ENCODE measurements at places on chromosomes 3 and 15. TPM values are rescaled to one million over a fixed set of nuclear protein-coding genes. Genes with fewer than 3 reads are reported as not detected.

DNA sequence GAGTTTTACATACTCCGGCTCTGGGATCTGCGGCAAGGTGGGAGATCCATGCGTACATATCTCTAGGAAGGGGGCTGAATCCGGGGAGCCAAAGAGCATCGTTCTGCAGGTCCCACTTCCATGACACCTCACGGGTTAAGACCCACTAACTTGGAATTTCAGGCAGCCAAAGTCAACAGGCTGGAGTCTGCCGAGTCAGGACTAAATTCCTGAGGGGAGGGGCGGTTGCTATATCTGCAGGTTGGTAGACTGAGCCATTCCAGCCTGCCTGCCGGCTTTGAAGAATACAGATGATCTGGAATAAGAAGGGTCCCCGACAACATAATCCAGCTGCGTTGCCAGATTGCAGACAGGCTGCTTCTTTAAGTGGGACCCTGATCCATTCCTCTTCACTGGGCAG, 65.4 kb upstream of the PEX5L start:
- H3K4me3 ChIP-seq: no peak overlapping the region
- H3K4me1 ChIP-seq: no peaks in the 10 kb centered on the region
- no peaks in the 10 kb centered on the region for H3K27me3 ChIP-seq
- no peaks in the 10 kb centered on the region for H3K36me3 ChIP-seq

DNA sequence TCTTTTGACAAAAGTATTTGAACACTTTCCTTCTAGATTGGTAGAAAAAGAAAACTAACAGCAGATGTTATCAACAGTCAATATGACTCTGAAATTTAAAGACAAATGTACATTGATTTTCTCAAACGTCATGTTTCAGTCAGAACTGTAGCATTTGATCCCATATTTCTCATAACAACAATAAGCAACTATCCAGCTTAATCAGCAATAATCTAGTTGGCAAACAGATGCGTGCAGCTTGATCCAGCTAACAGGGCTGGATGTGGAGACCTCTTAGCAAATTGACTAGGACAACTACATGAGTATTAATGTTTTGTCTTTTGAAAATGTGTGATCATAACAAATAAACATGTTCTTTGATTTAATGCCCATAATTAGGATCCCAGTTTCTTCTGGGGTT, 94.0 kb upstream of the STT3B start:
- no peak overlapping the region for H3K27ac ChIP-seq
- H3K27me3 ChIP-seq: no peaks in the 10 kb centered on the region
- H3K4me3 ChIP-seq: no peak overlapping the region
- H3K36me3 ChIP-seq: no peaks in the 10 kb centered on the region

IQCF5 gene
- not detected for total RNA-seq

DNA sequence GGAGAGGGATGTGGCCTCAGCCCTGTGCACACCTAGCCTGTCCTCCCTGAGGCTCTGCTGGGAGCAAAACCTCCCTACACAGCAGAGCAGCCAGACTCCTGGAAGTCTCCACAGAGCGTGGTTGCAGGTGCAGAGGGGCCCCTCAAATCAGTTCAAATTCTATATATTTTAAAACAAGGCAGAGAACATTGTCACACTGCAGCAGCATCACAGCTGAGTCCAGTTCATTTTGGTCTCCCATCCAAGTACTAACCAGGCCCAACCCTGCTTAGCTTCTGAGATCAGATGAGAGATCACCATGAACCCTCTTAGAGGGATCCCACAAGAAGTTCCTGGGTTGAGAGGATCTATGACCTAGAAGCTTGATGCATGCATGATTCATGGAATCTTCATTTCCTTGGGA, 331.0 kb upstream of the RGMA start:
- no peak for DNase-seq
- H3K27me3 ChIP-seq: no peaks in the 10 kb centered on the region
- H3K4me3 ChIP-seq: no peak overlapping the region
- no peaks in the 10 kb centered on the region for H3K4me1 ChIP-seq

- H3K27me3 ChIP-seq: no peaks in the 10 kb centered on the region
- no peak overlapping the region for H3K27ac ChIP-seq
- H3K36me3 ChIP-seq: no peaks in the 10 kb centered on the region
- H3K4me3 ChIP-seq: no peak overlapping the region
- H3K4me1 ChIP-seq: no peaks in the 10 kb centered on the region
- no peak for DNase-seq
These were observed 77.2 kb downstream of the IL12A start for GRCh38 chr3:160065786-160066185.

SLC24A5 gene
- total RNA-seq: not detected

CCR1 gene
- 8.6 TPM for total RNA-seq

DNA sequence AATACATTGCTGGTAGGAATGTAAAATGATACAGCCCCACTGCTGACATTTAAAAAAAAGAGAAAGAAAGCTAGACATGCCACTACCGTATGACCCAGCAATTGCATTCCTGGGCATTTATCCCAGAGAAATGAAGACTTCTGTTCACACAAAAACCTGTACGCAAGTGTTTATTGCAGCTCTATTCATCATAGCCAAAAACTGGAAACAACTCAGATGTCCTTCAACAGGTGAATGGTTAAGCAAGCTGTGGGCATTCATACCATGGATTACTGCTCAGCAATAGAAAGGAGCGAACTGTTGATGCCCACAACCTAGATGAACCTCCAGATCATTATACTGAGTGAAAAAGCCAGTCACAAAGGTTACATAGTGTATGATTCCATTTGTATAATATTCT, 132.5 kb downstream of the MAP2K5 start:
- H3K4me1 ChIP-seq: no peaks in the 10 kb centered on the region
- H3K36me3 ChIP-seq: no peaks in the 10 kb centered on the region
- no peak overlapping the region for H3K27ac ChIP-seq

DNA sequence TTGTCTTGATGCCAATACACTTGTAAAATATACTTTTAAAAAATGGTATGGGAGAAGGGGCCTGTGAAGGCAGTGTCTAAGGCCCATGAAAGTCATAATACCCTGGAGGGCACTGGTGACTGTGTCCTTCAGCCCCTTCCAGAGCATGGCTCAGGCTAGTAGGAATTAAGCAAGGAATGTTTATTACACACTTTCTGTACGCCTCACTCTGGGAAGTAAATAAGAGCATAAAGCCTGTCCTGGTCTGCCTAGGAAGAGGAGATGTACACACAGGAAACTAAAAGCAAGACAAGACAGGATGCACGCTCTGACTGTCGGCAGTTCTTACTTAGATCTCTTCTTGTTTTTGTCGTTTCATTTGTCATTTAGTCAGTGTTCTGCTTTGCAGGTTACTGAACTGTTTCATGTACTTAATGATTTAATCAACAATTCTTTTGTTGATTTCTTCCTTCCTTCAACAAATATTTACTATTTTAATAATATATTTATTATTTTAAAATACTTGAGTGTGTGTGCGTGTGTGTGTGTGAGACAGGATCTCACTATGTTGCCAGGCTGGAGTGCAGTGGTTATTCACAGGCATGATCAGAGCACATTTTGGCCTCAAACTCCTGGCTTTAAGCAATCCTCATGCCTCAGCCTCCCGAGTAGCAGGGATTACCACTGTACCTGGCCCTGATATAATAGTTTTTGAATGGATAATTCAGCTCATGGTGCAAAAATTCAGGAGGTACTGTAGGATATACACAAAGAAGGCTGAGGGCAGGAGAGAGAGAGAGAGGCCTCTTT, 9.0 kb upstream of the SMAD6 start:
- no peaks in the 10 kb centered on the region for H3K4me1 ChIP-seq
- H3K36me3 ChIP-seq: no peaks in the 10 kb centered on the region
- no peak overlapping the region for H3K4me3 ChIP-seq

DNA sequence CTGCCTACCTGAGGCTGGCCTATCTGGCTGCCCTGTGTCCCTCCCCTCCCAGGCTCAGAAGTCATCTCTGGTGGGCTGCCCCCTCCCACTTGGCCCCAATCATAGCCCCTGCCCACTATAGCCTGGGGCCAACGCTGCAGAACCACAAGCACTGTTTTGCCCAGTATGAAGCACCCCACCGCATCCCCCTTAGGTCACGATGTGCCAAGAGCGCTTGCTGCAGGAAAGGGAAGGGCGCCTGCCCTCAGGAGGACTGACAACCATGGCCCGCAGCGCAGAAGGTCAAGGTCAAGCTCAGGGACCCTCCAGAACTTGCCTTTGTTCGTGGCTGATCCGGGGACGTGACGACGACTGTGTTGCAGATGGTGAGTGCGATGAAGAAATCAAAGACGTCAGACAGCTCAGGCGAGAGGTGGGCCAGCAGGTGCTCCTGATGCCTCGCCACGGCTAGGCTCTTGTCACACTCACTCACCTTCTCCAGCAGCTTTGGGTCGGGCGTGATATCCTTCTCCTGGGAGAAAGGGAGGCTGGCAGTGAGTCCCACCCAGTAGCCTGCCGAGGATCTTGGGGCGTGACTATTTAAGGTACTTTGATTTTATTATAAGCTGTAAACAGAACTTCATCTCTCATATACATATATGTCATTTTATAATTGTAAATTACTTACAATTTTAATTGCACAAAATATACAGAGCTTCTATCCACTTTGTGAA, 146.6 kb downstream of the ATP10A start:
- DNase-seq: no peak
- no peaks in the 10 kb centered on the region for H3K4me1 ChIP-seq
- H3K27ac ChIP-seq: no peak overlapping the region
- no peaks in the 10 kb centered on the region for H3K36me3 ChIP-seq

DNA sequence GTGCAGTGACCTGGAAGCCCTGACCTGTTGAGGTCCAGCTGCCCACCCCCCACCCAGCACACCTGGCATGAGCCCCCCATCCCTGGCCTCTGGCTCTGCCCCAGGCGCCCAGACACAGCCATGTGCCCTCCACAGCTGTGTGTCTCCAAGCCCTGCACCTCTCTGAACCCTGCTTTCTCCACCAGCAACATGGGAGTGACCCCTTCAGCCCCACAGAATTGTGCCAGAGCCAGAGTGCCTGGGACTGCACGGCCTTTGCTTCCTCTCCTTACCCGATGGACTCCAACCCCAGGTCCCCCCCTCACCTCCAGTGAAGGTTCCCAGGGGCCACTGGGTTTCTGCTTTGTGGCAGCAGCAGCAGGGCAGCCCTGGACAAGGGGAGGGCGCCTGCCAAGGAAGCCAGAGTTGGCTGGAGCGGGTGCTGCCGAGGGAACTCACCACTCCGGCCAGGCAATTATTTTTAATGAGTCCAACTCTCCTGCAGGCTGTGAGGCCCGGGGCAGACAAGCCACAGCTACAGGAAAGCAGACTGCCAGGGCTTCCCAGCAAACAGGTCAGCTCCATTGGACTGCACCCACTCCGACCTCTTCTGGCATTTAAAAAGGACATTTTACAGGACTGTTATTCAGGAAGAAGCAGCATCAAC, 24.1 kb downstream of the PRR20G start:
- DNase-seq: no peak
- H3K27me3 ChIP-seq: no peaks in the 10 kb centered on the region
- no peaks in the 10 kb centered on the region for H3K4me1 ChIP-seq
- H3K36me3 ChIP-seq: no peaks in the 10 kb centered on the region

- H3K27ac ChIP-seq: no peak overlapping the region
- no peaks in the 10 kb centered on the region for H3K27me3 ChIP-seq
- no peaks in the 10 kb centered on the region for H3K36me3 ChIP-seq
- no peak overlapping the region for H3K4me3 ChIP-seq
These were observed 165.8 kb upstream of the STAC start for GRCh38 chr3:36214460-36214859.

GRCh38 chr3:196320137-196320536, 2.1 kb upstream of the DYNLT2B start:
- no peak overlapping the region for H3K4me3 ChIP-seq
- no peak for DNase-seq
- no peaks in the 10 kb centered on the region for H3K36me3 ChIP-seq
- H3K27me3 ChIP-seq: no peaks in the 10 kb centered on the region

DNA sequence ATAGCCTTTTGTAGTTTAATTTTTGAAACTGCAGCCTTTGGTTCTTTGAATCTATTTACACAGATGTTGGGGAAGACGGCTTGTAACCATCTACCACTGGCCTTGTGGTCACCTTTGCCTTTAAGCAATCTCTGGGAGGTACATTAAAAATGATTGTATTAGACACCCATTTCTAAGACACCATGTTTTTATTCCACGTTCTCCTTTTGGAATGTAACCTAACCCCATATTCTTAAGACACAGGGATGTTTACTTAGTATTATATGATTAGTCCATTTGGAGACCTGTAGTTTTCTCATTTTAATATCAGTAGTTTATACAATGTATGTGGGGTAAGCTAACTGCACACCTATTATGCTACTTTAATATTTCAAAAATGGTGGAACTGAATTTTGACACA, 175.1 kb upstream of the PLSCR5 start:
- H3K36me3 ChIP-seq: no peaks in the 10 kb centered on the region
- no peaks in the 10 kb centered on the region for H3K27me3 ChIP-seq
- H3K27ac ChIP-seq: no peak overlapping the region
- no peak overlapping the region for H3K4me3 ChIP-seq
- no peak for DNase-seq

- H3K4me1 ChIP-seq: no peaks in the 10 kb centered on the region
- H3K27me3 ChIP-seq: peaks cover 7% of the 10 kb centered on the region
- H3K4me3 ChIP-seq: no peak overlapping the region
These were observed 38.3 kb downstream of the SAXO2 start for GRCh38 chr15:82300883-82301282.

- H3K27ac ChIP-seq: no peak overlapping the region
- no peaks in the 10 kb centered on the region for H3K36me3 ChIP-seq
- H3K27me3 ChIP-seq: no peaks in the 10 kb centered on the region
- no peak for DNase-seq
These were observed 451.0 kb downstream of the EPHA6 start for GRCh38 chr3:97265237-97266005.

GABRB3 gene
- 0.67 TPM for total RNA-seq

DNA sequence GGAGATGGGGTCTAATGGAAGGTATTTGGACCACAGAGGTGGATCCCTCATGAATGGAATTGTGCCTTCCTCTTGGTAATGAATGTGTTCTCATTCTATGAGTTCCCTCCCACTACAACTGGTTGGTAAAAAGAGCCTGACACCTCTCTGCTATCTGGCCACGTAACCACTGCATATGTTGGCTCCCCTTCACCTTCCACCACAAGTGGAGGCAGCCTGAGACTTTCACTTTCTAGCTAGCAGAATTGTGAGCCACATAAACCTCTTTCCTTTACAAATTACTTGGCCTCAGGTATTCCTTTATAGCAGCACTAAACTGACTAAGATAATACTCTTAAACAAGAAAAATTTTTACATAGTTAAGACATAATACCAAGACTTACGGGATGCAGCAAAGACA, 155.3 kb downstream of the NR1I2 start:
- H3K4me3 ChIP-seq: no peak overlapping the region
- H3K4me1 ChIP-seq: no peaks in the 10 kb centered on the region
- H3K36me3 ChIP-seq: no peaks in the 10 kb centered on the region
- no peaks in the 10 kb centered on the region for H3K27me3 ChIP-seq
- DNase-seq: no peak

GOLGA6B gene
- not detected for total RNA-seq

GRCh38 chr3:12662593-12663400, 1.1 kb downstream of the RAF1 start:
- H3K36me3 ChIP-seq: no peaks in the 10 kb centered on the region
- DNase-seq: no peak
- H3K27me3 ChIP-seq: no peaks in the 10 kb centered on the region
- H3K4me1 ChIP-seq: peaks cover 13% of the 10 kb centered on the region
- H3K27ac ChIP-seq: peak overlapping the region; percentile 100

- no peak overlapping the region for H3K4me3 ChIP-seq
- H3K4me1 ChIP-seq: peaks cover 2% of the 10 kb centered on the region
- no peaks in the 10 kb centered on the region for H3K36me3 ChIP-seq
These were observed 4.1 kb downstream of the RCN2 start for GRCh38 chr15:76935620-76936019.

CA12 gene
- 156 TPM for total RNA-seq

All from esophagus squamous epithelium (tissue), 5 donors.